A673 (cell line): ENCODE measurements at places on chromosomes 4 and X.

DNA sequence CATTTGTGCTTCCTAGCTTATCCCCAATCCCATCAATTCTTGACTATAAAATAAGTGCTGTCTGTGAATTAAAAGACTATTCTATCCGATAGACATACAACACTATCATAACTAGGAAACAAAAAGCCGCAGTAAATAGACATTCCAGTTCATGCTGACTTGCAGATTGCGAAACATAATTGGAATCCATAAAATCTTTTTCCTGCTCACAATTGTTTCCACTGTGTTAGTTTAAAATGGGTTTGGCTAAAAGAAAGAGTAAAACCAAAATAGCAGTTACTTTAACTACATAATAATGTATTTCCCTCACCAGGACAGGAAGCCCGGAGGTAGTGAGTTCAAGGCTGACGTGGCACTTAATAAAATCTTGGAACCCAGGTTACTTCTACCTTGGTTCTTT is 17.2 kb downstream of the SMIM31 start:
- peak; percentile 85 for DNase-seq

- no peak for DNase-seq
Observed at GRCh38 chrX:27966492-27966891, 14.8 kb downstream of the DCAF8L1 start.

DNA sequence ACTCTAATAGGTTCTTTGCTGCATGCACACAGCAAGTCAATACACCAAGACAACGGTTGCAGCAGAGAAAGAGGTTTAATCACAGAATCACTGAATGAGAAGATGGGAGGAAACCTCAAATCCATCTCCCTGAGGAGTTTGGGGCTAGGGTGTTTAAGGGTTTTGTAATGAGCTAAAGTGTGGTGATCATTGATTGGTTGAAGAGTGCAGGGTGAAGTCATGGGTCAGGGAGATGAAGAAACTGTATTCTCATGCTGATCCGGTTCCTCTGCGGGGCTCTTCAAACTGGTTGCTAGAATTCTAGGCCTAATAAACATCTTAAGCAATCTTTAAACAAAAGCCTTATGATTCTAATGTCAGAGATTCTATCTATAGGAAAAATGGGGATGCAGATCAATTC is 432.5 kb upstream of the FAM47C start:
- DNase-seq = peak; percentile 8

DNA sequence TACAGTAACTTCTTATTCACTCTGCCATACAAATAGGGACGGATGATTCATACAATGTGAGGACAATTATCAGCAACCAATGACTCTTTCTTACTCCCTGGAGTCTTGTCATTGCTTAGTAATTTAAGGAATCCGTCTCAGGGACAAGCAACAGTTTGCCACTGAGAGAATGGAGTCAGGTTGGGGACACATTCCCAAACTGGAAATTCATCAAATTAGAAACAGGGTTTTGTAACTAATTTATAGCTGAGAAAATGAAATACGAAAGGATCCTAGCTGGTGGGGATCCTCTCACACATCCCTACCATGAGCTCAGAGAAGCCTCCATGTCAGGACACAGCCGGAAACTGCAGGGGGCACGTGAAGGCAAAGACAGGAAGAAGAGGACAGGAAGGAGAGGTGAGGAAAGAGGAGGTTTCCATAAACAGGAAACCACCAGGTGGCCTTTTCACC is 50.4 kb upstream of the KDR start:
- peak; percentile 68 for DNase-seq

- DNase-seq = no peak
Observed at GRCh38 chr4:108119199-108119800, 49.4 kb downstream of the LEF1 start.

DNA sequence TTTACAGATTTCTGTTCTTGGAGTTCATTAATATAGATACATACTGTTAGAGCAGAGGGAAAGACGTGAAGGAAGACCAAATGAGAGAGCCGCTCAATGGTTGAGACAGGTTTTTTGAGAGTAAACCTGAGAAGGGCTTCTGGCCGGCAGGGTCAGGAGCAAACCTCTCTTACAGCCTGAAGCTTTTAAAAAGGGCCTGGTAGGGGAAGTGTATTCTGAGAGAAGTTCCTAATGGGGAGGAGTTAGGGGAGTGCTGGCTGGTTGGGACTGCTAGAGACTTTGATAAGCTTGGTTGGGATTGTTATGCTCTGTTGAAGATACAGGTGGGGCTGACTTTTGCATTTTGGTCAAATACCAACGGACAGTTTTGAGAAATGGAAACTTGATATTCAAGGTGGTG is 186.8 kb upstream of the PABPC4L start:
- no peak for DNase-seq

- peak; percentile 39 for DNase-seq
Observed at GRCh38 chr4:161817914-161818313, 345.9 kb downstream of the FSTL5 start.

- DNase-seq = no peak
Observed at GRCh38 chrX:122220644-122221373, 963.3 kb upstream of the GRIA3 start.

GRCh38 chr4:116055857-116056827 is 942.7 kb upstream of the NDST4 start:
- DNase-seq = peak; percentile 74

GRCh38 chrX:44915361-44915868 is 42.4 kb downstream of the KDM6A start:
- DNase-seq = no peak

DNA sequence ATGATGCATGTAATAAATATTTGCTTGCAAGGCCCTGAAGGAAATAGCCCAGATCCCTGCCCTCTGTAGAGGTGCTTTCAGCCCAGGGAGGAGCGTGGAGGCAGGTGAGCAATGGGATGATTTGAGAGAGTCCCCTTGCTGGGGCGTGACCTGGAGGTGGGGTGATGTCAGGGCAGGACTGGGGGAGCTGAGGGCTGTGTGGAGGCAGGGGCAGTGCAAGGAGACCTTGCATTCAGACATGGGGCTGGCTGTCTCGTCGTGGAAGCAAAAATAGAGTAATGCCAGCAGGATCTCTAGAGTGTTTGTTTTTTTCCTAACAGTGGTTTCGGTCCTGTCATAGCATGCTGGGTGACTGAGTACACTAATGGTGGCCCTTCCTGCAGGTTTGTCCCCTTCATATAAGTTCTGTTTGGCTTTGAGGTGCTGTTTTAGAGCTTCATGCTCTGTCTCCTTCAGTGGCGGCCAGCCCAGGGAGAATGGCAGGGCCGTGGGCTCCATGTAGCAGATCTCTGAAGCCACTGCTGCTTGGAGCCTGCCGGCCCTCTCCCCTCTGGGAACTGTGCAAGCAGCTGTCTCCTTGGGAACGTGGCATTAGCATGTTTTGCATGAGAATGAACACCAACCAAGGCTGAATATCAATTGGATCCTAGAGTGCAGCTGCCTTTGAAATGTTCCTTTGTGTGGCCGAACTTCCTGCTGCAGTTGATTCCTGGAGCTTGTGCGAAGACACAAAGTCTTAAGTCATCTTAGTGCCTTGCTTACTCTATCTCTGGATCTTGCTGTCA is 39.3 kb upstream of the CLDN34 start:
- DNase-seq = peak; percentile 74

- no peak for DNase-seq
Observed at GRCh38 chrX:105063743-105064142, 156.8 kb downstream of the TEX13A start.

DNA sequence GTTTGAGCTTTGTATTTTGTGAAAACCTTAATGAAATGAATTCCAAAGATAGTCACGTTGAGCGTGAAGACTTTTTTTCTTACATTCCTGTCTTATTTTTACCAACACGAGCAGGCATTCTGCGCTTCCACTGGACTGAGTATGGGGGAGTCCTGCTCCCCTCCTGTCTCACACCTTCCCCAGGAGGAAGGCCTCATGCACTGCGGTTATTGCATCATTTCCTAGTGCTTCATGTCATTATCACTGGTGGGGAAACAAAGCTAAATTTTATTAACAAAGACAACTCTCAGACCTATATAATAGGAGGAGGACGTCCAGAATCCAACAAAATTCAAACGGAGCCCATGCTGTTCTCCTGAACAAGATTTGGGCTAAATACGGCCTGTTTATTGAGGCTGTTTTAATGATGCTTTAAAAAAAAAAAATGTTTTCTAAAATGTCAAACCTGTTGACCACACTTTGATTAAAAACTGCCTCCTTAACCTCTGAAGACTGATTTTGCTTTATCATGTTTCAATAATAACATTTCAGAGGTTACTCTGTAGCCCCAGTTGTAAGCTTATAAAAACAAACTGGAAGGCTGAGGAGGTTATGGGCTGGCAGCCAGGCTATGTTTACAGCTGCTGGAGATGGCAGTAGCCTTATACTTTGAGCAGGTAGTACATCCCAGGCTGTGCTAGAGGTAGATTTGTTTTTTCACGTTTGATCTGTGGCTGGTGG is 118.0 kb downstream of the SOWAHB start:
- DNase-seq = no peak

DNA sequence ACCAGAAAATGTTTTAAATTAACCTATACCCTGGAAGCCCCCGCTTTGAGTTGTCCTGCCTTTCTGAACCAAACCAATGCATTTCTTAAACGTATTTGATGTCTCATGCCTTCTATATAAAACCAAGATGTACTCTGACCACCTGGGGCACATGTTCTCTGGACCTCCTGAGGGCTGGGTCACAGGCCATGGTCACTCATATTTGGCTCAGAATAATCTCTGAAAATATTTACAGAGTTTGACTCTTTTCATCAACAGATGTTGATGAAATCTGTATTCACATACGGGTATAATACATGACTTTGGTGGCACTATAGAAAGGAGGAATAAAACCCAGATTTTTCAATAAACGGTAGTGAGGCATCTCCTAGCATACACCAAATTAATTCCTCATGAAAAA is 55.7 kb downstream of the STAP1 start:
- no peak for DNase-seq

DNA sequence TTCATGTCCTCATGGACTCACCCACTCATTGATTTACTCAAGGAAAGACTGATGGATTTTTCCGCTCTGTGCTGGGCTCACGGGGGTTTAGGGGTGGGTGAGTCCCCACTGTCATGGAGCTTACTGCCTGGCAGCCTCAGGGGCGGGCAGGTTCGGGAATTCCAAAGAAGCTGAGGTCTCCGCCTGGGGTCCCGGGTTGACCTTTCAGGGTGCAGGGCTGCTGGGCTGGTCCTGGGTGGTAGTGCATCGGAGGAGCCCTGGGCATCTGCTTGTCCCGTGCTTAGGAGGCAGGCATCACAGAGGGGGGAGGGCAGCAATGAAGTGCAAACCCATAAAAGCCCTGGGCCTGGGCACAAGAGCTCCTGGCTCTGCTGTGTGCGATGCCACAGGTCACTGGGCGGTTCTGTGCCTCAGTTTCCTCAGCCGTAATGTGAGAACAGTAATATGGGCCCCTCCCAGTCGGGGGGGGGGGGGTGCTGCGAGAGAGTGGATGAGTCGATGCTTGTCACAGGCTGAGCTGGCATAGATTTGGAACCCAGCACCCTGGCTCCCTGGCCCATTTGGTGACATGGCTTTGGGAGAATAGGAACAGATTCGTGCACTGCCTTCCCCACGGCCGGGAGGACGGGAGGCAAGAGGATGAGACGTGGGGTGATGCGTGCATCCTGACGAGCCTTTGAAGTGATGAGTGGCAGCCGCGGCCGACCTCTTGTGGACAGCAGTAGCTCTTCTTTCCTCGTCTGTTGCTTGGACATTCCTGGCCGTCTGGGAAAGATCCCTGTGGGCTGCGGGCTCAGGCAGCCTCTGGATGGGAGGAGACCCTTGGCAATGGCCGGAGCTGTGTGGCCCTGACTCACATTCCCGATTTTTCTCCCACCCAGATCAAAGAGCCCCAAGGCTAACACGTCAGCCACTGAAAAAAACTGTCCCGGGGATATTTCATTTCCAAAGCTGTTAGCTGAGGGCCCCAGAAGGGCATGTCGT is 42.0 kb downstream of the PSAPL1 start:
- no peak for DNase-seq

DNA sequence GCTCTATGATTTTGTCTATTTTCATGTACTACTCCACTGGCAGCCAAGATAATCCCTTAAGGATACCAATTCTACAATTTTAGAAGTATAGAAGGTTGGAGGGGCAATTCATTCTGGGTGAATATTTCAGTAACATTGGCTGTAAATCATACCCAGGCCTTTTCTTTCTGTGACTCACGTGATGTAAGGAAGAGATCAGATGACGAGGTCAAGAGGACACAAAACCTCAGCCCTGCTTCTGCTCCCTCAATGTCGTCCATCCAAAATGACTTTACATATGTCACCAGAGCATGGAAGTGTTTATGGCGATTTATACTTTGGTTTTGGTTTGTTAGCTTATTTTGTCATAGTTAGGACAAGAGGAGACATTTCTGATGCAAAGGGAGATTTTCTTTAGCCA is 70.7 kb upstream of the SLC4A4 start:
- DNase-seq = no peak

DNA sequence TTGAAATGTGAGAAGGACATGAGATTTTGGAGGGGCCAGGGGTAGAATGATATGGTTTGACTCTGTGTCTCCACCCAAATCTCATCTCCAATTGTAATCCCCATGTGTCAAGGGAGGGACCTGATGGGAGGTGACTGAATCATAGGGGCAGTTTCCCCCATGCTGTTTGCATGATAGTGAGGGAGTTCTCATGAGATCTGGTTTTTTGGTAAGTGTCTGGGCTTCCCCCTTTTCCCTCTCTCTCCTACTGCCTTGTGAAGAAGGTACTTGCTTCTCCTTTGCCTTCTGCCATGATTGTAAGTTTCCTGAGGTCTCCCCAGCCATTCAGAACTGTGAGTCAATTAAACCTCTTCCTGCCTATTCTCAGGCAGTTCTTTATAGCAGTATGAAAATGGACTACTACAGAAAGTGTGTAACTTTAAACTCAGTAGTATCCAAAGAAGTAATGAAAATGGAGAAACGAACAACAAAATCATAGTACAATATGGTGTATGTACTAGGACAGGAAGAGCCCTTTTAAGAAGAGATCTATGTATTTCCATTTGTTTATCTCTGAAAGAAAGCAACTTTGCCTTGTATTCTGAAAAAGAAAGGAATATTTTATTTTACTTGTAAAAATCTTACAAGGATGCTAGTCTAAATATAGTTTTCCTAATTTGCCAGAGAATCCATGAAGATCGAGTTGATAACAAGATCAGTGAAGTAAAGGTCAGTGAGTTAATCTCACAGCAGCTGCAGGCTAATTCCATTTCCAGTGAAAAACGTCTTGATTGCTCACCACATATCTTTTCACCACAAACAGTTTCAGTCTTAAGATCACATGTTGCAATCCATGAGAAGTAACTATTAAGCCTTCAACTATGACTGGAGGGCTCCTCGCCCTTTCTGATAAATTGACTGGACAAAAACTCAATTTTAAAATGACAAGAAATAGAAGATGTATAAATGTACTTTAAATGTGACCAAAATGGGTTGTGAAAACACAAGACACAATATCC is 20.5 kb downstream of the PKD2 start:
- DNase-seq = peak; percentile 3
